ENCODE measurements at places on chromosomes 1 and 21.

GRCh38 chr1:28602536-28603439 lies 10.7 kb downstream of the RAB42 start:
- DNase-seq, result peak; percentile 71

GRCh38 chr1:182061594-182061993 lies at the start of gene ZNF648:
TSS of gene ZNF648 (minus strand) at chr1:182061712. CDS start at chr1:182058010, 3,702 bp downstream.
- peak; percentile 17 for DNase-seq

- no peak for DNase-seq
Measured at GRCh38 chr1:65469126-65469888, 48.8 kb downstream of the LEPR start.

GRCh38 chr1:241841691-241842090 lies 6.3 kb upstream of the EXO1 start:
- DNase-seq, result no peak

DNA sequence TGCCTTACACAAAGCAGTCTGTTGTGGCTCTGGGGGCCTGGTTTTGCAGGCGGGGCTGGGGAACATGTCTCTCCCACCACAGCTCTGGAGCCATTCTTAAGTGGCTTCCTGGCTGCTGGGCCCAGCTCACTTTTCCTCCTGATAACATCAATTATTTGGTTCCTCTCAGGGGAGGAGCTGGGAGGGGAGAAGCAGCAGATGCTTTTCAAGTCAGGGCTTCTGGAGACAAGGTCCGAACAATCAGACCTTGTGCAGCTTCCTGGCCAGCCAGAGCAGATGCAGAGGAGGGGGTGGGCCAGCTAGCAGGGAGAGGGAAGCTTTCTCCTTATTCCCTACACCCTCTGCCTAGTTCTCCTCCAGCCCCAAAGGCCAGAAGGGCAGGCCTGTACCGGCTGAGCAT lies 3.7 kb upstream of the PAQR6 start:
- no peak for DNase-seq

DNA sequence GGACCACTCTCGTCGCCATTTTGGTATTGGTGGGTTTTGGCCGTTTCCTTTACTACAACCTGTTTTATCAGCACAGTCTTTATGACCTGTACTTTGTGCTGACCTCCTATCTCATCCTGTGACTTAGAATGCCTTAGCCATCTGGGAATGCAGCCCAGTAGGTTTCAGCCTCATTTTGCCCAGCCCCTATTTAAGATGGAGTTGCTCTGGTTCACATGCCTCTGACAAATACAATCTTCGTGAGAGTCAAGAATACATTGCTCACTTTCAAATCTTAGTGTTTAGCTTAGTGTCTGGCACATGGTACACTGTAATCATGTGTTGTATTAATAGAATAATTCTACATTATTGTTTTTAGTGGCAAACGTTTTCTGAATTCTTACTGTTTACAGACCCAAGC lies 88.9 kb downstream of the BACH1 start:
- no peak for DNase-seq

- no peak for DNase-seq
Measured at GRCh38 chr1:215001419-215002021, 81.0 kb upstream of the KCNK2 start.

DNA sequence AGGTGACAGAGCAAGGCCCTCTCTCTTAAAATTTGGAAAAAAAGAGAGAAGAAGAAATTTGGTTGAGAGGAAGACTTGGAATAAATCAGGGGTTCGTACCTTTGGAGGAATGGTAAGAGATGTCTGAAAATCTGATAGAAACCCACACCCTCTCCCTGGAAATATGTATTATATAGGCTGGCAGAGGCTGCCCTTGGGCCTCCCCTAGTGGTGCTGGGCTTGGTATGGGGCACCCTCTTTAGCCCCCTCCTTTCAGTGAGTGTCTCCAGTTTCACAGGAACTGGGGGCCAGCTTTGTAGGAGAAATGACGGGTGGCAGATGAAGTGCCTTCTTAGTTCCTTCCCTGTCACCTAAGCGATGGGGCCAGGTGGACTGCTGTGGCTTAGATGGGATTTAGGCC lies 82.9 kb upstream of the SLC2A1 start:
- DNase-seq, result peak; percentile 62

DNA sequence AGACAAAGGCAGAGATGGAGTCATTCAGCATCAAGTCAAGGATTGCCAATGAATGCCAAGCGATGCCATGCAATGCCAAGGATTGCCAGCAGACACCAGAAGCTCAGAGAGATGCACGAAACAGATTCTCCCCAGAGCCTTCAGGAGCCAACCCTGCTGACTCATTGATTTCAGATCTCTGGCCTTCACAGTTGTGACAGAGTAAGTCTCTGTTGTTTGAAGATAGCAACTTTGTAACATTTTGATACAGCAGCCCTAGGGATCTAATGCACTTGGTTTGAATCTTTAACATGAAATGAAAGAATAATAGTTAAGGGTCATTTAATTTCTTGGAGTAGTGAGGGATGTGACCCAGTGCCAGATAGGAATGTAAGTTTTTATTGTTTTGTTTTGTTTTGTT lies 287.4 kb upstream of the RUNX1 start:
- DNase-seq, result no peak

DNA sequence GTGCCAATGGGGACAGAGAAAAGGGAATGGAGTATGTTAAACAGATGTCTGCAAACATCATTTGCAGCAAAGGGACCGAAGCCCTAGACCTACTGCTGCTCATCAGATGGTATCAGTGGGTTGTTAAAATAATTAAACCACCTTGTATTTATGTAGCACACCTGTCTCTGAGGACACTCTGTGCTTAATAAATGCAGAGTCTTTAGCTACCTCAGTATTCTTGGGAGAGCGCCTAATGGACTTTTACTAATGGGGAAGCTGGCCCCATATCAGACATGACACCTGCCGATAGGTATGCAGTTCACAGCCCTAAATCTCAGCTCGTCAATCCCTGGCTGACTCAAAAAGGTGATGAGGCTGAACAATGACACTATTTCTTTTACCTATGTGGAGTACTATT lies 54.4 kb downstream of the SYT6 start:
- DNase-seq, result no peak

GRCh38 chr1:1914101-1914970 lies 724 bp upstream of the CALML6 start:
- DNase-seq, result no peak

- no peak for DNase-seq
Measured at GRCh38 chr1:182263706-182264105, 127.9 kb downstream of the GLUL start.

GRCh38 chr21:33951276-33952178 lies 35.9 kb upstream of the ATP5PO start:
- no peak for DNase-seq

DNA sequence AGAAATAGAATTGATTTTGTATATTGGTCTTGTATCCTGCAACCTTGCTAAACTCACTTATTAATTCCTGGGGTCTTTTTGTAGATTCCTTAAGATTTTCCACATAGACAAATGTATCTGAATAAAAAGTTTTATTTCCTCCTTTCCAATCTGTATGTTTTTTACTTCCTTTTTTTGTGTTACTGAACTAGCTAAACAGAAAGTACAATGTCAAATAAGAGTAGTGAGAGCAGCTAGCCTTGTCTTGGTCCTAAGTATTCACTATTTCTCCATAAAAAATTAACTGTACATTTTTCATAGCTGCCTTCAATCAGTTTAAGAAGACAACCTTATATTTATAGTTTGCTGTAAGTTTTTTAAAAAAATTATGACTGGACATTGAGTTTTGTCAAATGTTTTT lies 74.9 kb downstream of the FASLG start:
- DNase-seq, result no peak

DNA sequence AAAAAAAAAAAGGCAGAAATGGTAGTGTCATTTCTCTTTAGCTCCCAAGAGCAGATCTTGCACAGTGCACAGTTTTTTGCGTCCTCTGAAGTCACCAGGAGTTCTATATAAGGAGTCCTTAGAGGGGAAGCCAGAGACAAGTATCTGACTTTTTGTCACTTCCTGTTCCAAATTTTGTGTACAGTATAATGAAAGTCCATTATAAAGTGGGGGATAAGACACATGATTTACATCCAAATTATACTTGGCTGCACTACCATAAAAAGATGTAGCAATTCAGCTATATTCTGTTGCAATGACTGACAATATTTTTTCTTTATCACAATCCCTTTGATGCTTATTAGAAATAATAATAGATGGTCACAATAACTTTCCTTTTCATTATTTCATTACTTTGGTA lies 1276.9 kb upstream of the ADGRL2 start:
- no peak for DNase-seq

GRCh38 chr1:223776075-223776814 lies 63.9 kb downstream of the CAPN2 start:
- DNase-seq, result no peak

DNA sequence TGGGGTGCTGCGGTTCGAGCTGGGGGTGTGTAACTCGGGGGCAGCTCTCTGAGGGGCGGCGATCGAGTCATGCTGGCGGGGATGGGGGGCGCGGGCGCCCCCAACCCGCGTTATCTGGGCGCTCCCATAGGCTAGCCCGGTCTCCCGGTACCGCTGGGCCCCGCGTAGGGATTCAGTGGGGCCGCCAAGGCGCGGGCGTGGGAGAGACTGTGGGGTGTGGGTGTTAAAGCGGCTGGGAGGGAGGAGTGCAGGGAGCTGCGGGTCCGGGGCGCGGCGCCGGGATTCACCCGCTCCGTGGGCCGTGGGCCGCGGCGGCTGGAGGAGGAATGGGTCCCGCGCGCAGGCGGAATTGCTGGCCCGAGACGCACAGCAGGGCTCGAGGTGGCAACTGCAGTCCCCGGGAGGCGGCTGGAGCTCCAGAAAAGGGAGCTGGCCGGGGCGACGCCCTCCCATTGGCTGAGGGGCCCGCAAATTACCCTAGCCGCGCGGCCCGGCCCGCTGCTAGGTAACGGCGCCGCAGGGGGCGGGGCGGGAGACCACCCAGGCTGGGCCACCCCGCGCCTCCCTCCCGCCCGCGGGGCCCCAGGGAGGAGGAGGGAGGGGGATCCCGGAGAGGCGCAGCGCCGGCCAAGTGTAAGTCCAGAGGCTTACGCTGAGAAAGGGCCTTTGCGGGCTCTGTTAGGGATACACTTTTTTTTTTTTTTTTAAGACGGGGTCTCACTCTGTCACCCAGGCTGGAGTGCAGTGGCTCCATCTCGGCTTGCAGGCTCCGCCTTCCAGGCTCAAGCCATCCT lies at the start of gene PTCH2:
Gene PTCH2, minus strand, starts transcription at position 392 of the 794 bp plus-strand sequence. Its CDS starts 321 bp downstream, at position 71.
- peak; percentile 98 for DNase-seq

DNA sequence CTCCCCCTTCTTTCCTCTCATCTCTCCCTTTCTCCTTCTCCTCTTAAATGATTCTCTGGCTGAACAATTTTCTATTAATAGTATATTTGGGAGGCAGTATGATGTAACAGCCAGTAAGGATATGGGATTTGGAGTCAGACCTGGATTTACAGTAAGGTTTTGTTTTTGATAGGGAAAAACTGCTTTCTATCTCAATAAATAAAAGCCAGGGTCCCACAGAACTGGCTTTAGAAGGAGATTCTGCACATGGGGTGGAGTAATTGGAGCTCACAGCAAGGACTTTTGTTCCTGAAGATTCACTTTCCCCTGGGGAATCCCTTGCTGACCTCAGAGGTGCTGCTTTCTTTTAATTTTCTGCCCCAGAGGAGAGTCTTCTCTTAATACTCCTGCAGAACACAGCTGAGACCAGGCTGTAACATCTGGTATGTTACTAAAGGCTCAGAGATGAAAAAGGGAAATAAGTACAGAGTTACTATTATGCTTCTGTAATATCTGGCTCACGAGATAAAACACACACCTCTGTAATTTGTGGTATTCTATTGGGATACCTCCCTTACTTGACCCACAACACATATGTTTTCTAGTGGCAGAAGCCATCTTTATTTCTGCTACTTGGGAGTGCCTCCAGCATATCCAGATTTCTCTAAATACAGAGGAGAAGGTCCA lies 13.4 kb downstream of the EPB41 start:
- peak; percentile 77 for DNase-seq

GRCh38 chr1:185435696-185436379 lies 118.8 kb upstream of the IVNS1ABP start:
- no peak for DNase-seq

DNA sequence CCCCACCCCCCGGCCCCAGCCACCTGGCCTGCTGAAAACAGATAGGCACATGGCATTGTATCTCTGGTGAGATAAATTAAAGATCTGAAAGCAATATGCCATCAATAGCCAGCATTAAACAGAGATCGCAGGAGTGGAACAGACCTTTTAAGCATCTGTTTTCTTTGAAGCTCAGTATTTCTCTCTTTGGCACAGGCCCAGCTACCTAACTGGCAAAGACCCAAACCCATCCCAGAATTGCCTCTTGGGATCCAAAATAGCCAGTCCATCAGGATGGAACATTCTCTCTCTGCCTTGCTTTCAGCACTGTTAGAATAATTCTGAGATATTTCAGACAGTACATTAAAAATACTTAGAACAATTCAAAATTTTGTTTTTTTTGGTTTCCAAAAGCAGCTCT lies 46.0 kb downstream of the KCNJ6 start:
- DNase-seq, result peak; percentile 83

GRCh38 chr21:23152130-23152529 lies 2153.9 kb downstream of the NCAM2 start:
- DNase-seq, result no peak

DNA sequence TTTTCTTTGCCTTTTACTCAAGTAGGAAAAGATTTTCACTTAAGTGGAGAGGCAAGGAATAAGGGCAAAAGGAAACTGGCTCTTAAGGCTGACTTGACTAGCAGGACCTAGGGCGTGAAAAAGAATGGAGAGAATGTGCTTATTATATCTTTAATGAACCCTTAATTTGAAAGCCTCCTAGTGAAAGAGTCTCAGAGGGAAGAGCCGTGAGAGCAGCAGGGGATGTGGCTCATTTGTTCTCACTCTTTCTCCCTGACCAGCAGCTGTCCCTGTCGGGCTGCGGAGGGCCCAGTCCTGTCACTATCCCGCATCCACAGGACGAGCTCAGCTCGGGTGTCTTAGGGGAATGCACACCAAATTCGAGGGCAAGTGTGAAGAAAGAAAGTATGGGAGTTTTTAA lies 180.1 kb downstream of the EDEM3 start:
- DNase-seq, result no peak

- no peak for DNase-seq
Measured at GRCh38 chr1:211942583-211942982, 92.8 kb downstream of the INTS7 start.

DNA sequence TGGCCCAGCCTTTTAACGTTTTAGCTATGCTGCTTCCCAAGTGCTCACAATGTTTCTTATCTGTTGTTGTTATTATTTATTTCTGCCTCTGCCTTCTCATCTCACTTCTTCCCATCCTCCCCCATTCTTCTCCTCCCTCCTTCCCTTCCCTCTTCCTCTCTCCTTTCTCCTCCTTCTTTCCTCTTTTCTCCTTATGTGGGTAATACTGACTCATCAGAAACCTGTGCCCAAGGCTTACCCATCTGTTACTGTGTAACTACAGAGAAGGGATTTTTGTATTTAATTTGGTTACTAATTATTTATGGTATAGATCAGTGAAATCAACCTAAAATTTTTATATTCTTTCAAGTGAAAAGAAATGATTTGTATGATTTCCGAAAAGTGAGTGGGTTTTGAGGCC lies 120.3 kb downstream of the KCNK2 start:
- no peak for DNase-seq
